HFFc6 (cell line): ENCODE measurements at places on chromosomes 12 and 14.

GRCh38 chr14:106204063-106204462, 677.7 kb downstream of the TMEM121 start:
- no peak overlapping the region for H3K27ac ChIP-seq
- H3K4me3 ChIP-seq = no peak overlapping the region
- no peaks in the 10 kb centered on the region for H3K27me3 ChIP-seq
- DNase-seq = no peak
- H3K36me3 ChIP-seq = peaks cover 13% of the 10 kb centered on the region; the same call in 1 of the 2 replicates

- H3K36me3 ChIP-seq = no peaks in the 10 kb centered on the region
- DNase-seq = no peak
- H3K4me1 ChIP-seq = peaks cover 13% of the 10 kb centered on the region
- H3K27me3 ChIP-seq = peaks cover 1% of the 10 kb centered on the region; the same call in 1 of the 2 replicates
Measured at GRCh38 chr12:47863985-47864384, 40.8 kb downstream of the VDR start.

DNA sequence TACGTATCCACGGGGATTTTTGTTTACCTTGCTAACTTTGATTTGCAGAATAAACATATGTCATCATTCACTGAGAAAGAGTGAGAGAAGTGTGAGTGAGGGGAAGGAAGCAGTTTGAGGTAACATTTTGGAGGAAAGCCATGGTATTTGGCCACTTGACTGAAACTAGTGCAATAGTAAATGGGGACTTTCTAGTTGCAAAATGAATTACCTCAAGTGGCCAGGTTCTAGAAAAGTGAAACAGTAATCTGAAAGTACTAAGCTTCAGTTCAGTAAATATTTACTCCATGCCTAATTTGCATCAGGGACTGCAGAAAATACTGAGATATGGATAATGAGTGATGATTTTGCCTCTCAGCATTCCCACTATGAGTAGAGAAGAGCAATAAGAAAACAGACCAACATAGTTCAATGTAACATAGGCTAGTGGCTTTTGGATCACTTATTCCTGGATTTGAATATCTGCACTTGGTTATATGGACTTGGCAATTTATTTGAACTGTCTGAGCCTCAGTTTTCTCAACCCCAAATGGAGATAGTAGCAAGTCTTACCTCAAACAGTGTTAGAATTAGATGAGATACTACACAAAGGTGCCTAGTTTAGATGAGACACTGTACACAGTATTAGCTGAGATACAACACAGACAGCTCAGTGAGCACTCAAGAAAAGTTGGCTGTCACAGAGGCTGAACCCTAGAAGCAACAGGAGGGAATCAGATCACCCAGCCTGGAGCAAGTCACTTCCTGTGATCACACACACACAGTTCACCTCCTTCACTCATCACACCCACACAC, 439.1 kb downstream of the NPAS3 start:
- no peaks in the 10 kb centered on the region for H3K36me3 ChIP-seq
- no peak for DNase-seq
- H3K27me3 ChIP-seq = no peaks in the 10 kb centered on the region
- H3K4me1 ChIP-seq = no peaks in the 10 kb centered on the region

DNA sequence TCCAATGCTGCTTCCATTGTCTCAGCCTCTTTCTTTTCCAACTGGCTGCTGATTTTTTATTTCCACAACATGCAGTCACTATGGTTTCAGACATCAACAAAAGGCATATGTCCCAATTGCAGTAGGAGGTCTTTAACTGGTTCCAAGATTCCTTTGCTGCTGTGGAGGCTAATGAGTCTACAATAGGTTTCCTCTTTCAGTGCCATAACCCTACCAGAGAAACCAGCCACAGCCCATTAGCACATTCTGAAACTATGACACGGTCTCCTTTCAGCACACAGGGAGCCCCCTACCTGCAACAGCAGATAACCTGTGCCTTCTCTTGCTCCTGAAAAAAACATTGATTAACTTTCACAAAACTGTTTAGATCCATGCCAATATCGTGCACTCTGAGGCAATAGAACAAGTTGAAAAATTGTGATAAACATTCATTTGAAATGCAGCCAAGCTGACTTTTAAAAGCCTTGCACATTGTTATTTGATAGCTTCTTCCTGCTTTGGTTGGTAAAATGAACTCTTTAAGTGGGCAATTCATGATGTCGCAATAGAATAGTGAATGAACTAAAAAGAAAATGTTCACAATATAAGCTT, 32.4 kb downstream of the PLEKHG7 start:
- peak; percentile 87 for DNase-seq
- peak overlapping the region; percentile 25; the same call in 1 of the 2 replicates for H3K4me3 ChIP-seq
- peaks cover 15% of the 10 kb centered on the region for H3K27me3 ChIP-seq
- peaks cover 4% of the 10 kb centered on the region for H3K36me3 ChIP-seq
- peak overlapping the region; percentile 96 for H3K27ac ChIP-seq
- H3K4me1 ChIP-seq = peaks cover 14% of the 10 kb centered on the region

DNA sequence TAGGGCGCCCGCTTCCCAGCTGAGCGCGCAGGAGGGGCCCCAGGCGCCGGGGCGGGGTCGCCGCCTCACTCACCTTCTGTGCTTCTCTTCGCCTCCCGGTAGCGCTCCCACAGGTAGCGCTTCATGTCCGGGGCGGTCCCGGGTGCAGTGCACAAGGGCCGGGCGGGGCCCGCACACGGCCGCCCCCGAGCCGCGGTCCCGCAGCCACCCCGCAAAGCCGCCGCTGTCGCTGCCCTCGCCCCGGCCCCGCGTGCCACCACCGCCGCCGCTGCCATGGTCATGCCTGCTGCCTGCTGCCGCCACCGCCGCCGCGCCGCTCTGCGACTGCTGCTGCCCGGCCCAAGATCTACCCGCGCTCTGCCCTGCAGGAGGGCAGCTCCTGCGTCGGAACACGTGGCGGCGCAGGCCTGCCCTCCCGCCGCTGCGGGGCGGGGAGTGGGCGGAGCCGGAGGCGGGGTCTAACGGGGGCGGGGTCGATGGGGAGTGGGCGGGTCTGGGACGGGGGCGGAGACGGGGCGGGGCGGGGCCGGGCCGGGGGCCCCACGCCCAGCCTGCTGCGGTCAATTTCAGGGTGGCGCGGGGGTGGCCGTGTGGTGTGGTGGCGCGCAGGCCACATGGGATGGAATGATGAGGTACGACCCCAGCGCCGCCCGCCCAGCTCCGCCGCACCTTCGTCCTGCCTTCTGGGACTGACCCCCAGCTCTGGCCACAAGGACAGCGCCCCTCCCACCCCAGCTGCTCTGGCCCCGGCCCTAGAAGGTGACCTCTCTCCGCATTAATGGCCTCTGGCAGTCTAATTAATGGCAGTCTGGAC, at the start of gene NT5DC3:
TSS of gene NT5DC3 (minus strand) at position 359 of the 814 bp plus-strand sequence. CDS start at position 281, 78 bp downstream.
- peaks cover 12% of the 10 kb centered on the region; the same call in 1 of the 2 replicates for H3K36me3 ChIP-seq
- DNase-seq = peak; percentile 71
- peaks cover 43% of the 10 kb centered on the region for H3K4me1 ChIP-seq
- peak within 1 kb of the TSS; percentile 91 for H3K27ac ChIP-seq
- H3K4me3 ChIP-seq = peak within 1 kb of the TSS; percentile 94

GRCh38 chr14:64766430-64767151, 62.4 kb downstream of the PLEKHG3 start:
- H3K4me3 ChIP-seq = no peak overlapping the region
- H3K27me3 ChIP-seq = no peaks in the 10 kb centered on the region; the same call in 1 of the 2 replicates
- no peak for DNase-seq
- H3K36me3 ChIP-seq = no peaks in the 10 kb centered on the region
- H3K27ac ChIP-seq = no peak overlapping the region

GRCh38 chr14:64755781-64756221, 51.6 kb downstream of the PLEKHG3 start:
- H3K36me3 ChIP-seq = no peaks in the 10 kb centered on the region
- H3K27me3 ChIP-seq = peaks cover 1% of the 10 kb centered on the region; the same call in 1 of the 2 replicates
- H3K27ac ChIP-seq = no peak overlapping the region
- peaks cover 60% of the 10 kb centered on the region for H3K4me1 ChIP-seq
- no peak overlapping the region for H3K4me3 ChIP-seq

- H3K4me3 ChIP-seq = no peak overlapping the region
- H3K4me1 ChIP-seq = peaks cover 49% of the 10 kb centered on the region
- peak; percentile 33 for DNase-seq
- peaks cover 2% of the 10 kb centered on the region; the same call in 1 of the 2 replicates for H3K27me3 ChIP-seq
- H3K27ac ChIP-seq = peak overlapping the region; percentile 69; the same call in 1 of the 2 replicates
- no peaks in the 10 kb centered on the region for H3K36me3 ChIP-seq
Measured at GRCh38 chr12:66405395-66405794, 103.1 kb downstream of the HELB start.

DNA sequence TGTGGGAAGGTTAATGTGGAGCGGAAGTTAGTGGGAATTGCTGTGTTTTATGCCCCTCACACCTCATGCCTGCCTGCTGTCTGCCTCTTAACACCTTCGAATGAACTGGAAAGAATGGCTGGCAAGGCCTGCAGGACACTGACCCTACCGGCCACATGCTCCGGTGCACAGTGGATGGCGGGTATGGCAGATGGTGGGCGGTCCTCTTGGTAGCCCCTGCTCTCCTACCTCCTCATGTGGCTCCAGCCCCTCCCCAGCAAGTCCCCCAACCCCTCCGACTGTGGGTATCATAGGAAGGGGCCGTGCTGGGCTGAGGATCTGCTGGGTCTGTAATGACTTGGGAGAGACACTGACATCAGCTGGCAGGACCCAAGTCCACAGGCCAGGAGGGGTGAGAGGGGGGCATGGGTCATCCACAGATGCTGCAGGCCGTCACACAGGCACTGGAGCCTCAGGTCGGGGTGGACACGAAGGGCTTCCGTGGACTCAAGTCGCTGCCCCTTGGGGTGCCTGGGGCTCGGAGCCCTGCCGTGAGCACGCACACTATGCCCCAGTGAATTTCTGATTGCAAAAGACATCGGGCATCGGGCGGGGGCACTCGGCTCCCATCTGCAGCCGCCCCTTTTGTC, 77.4 kb downstream of the KIF26A start:
- H3K4me3 ChIP-seq = no peak overlapping the region
- no peaks in the 10 kb centered on the region; the same call in 1 of the 2 replicates for H3K27me3 ChIP-seq
- no peak overlapping the region for H3K27ac ChIP-seq
- H3K4me1 ChIP-seq = no peaks in the 10 kb centered on the region
- H3K36me3 ChIP-seq = peaks cover 8% of the 10 kb centered on the region
- DNase-seq = no peak

GRCh38 chr14:59060841-59061240, 127.6 kb upstream of the DAAM1 start:
- DNase-seq = no peak
- peaks cover 12% of the 10 kb centered on the region for H3K36me3 ChIP-seq
- H3K27ac ChIP-seq = no peak overlapping the region
- no peak overlapping the region for H3K4me3 ChIP-seq
- H3K27me3 ChIP-seq = peaks cover 4% of the 10 kb centered on the region
- no peaks in the 10 kb centered on the region for H3K4me1 ChIP-seq

GRCh38 chr12:19191563-19191962, 62.0 kb downstream of the PLEKHA5 start:
- H3K4me3 ChIP-seq = peak overlapping the region; percentile 45
- H3K36me3 ChIP-seq = no peaks in the 10 kb centered on the region
- DNase-seq = no peak
- H3K27ac ChIP-seq = peak overlapping the region; percentile 75
- no peaks in the 10 kb centered on the region for H3K27me3 ChIP-seq

DNA sequence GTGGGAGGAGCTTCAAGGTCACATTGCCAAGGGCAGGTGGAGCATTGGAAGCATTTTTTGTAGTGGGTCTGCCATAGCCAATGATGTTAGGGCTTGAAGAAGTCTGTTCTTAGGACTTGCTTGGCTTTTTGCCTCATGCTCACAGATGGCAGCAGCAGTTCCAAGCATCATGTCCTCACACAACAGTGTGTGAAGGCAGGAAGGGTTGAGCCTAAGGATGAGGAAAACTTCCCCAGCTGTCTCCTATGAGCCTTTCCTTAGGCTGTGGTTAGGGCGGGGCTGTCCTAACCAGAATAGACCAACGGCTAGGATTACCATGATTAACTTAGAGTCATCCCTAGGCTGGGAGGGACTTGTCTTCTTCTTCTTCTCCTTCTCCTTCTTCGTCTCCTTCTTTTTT, 76.2 kb upstream of the KCNA1 start:
- H3K4me1 ChIP-seq = no peaks in the 10 kb centered on the region
- no peak overlapping the region for H3K4me3 ChIP-seq
- DNase-seq = no peak
- H3K36me3 ChIP-seq = no peaks in the 10 kb centered on the region
- peaks cover 27% of the 10 kb centered on the region for H3K27me3 ChIP-seq

DNA sequence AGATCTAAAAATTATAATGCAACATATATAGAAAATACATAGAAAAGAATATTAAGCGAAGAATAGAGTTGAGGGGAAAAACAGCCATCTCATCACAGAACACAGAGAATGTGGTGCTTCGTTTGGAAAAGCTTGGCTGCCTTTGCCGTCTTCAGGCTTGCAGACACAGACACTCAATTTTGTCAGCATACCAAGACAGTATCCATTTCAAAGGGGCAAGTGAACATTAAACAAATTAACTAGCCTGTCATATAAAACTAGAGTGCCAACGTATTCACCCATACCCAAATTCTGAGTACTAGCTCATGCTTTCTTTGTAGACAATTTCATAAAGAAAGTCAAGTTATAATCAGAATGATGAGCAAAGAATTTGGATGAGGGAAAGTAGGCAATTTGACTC, 40.5 kb downstream of the DMAC2L start:
- no peak for DNase-seq
- no peaks in the 10 kb centered on the region for H3K27me3 ChIP-seq
- peak overlapping the region; percentile 60; the same call in 1 of the 2 replicates for H3K4me3 ChIP-seq
- H3K36me3 ChIP-seq = peaks cover 10% of the 10 kb centered on the region; the same call in 1 of the 2 replicates

DNA sequence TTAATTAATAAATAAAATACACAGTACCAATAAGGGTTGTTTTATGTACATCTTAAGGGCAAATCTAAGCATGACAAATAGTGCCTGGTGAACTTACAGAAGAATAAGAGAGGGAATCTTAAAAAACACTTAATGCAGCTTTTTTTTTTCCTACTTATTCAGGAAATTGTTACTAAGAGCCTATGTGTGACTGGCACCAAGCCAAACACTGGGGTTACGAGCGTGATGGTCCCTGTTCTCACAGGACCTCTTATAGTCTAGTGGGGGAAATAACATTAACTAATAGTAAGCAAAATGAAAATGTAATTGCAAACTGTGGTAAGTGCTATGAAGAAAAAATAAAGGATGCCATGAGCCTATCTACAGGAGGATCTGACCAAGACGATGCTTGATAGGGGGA, 53.6 kb downstream of the RTN1 start:
- H3K27me3 ChIP-seq = no peaks in the 10 kb centered on the region
- H3K4me1 ChIP-seq = no peaks in the 10 kb centered on the region
- H3K4me3 ChIP-seq = no peak overlapping the region
- no peaks in the 10 kb centered on the region for H3K36me3 ChIP-seq

DNA sequence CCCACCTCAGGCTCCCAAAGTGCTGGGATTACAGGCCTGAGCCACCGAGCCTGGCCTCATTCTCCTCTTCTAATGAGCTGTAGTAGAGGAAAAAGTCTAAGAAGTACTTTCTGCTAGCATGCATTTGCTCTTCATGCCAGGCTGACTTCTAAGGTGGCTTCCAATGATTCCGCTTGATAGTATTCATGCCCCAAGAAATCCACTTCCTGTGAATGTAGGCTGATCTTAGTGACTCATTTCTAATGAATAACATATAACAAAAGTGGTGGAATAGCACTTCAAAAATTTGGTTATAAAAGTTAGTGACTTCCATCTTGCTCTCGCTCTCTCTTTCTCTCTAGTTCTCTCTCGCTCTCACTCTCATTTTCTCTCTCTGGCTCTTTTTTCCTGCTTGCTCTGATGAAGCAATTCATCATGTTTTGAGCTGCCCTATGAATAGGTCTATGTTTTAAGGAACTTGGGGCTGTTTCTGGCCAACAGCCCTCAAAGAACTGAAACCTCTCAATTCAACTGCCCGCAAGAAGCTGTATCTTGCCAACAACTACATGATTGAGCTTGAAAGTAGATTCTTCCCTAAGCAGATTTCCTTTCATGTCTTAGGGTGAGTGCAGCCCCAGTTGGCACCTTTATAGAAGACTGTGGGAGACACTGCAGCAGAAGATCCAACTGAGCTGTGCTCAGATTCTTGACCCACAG, 282.9 kb downstream of the RMST start:
- H3K27ac ChIP-seq = no peak overlapping the region
- no peaks in the 10 kb centered on the region for H3K4me1 ChIP-seq
- no peak for DNase-seq
- no peaks in the 10 kb centered on the region for H3K27me3 ChIP-seq
- no peak overlapping the region for H3K4me3 ChIP-seq
- H3K36me3 ChIP-seq = peaks cover 6% of the 10 kb centered on the region
